ENCODE measurements at places on chromosomes 12 and 14.

GRCh38 chr12:2642176-2642892, 152.4 kb upstream of the FKBP4 start:
- DNase-seq, result no peak

DNA sequence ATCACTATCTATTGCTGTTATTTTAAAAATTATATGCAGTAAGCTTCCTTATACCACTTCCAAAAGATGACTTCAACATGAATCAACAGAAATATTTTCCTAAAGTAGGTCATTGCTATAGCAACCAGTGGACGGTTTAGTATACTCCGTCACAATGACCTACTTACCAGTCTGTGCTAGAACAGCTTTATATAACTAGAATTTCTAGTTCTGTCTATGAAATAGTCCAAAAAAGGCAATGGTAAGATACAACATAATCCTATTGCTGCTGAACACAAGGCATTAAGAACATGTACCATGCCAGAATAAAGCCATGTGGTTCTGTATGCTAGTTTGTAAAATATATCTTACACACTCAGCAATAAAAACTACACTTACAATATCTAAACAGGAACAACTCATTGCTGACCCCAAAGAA, 40.7 kb upstream of the MTERF2 start:
- DNase-seq, result peak; percentile 95

DNA sequence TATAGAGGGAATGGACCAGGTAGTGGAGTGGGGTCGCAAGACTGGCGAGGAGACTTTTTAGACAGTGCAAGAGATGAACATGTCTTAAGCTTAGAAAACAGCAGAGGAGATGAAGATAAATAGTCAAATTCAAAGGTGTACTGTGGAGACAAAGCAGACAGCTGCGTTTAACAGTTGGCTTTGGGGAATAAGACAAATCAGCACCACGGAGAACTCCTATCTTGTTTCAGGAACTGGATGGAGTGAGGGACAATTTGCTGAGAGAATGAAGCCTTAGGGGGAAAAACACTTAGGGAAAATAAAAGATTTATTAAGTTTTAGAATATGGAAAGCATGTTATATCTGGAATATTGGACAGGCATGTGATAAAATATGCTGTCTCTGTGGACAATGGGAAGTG, 458.8 kb downstream of the GLT1D1 start:
- DNase-seq, result peak; percentile 10

DNA sequence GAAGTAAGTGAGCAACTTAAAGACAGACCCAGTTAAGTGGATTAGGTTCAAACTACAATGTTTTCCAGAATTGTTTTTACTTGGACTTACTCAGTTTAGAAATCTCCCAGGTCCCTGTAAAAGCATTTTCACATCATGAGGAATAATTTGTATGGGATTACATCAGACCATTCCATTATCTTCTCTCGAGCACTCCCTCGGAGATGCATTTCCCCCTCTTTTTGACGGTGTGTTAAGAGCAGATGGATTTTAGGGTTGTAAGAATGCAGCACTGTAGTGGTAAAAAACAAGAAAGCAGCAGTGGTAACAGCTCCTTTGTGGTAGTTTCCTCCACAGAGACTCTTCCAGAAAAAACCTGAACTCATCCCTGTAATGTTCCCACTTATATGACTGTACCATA, 488.4 kb downstream of the BCAT1 start:
- no peak for DNase-seq

GRCh38 chr14:98612434-98613200, 659.4 kb downstream of the BCL11B start:
- DNase-seq, result no peak

GRCh38 chr12:79732638-79733037, 41.9 kb upstream of the PAWR start:
- DNase-seq, result no peak

- DNase-seq, result no peak
These were observed 81.8 kb downstream of the NOS1 start for GRCh38 chr12:117279606-117280005.

GRCh38 chr14:104978746-104979691, 845 bp upstream of the AHNAK2 start:
- DNase-seq, result no peak

DNA sequence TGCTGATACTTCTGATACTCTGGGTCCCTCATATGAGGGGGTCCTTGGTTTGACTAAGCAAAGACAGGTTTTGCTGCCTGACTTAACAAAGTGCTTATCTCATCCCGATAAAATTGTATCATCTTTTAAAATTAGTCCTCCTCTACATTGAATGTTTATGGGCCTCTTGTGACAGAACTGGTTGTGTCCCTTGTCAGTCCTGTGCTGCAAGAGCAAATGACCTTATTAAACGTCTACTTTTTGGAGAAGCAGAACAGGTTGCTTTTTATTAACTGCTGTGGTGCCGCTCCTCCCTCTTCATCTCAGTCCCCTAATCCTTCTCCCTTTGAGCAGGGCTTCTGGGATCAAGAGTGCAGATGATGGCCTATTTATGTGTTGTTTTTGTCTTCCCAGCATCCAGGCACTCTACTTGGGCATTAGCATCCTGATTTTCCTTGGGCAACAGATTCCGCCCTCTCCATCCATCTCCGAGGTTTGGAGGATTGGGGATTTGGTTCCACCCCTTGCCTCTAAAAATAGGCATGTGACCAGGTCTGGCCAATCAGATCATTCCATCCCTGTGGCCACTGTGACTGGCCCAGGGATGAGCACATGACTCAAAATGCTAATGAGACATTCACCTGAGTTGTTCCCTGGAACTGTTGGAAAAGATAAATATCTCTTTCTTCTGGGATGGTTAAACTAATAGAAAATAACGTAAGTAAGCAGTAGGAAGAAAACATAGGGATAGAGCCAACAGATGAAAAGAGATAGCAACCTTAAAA, 2.9 kb upstream of the DENR start:
- DNase-seq, result no peak

Data from eye (tissue), 1 donor.